ENCODE measurements at places on chromosomes 11 and 22. TPM values are rescaled to one million over a fixed set of nuclear protein-coding genes. Genes with fewer than 3 reads are reported as not detected.

Gene INS
- total RNA-seq: not detected

Gene ACR
- not detected for total RNA-seq

GRCh38 chr11:122069707-122070360 lies 46.2 kb downstream of the BLID start:
- peaks cover 48% of the 10 kb centered on the region for H3K4me1 ChIP-seq
- H3K27ac ChIP-seq: peak overlapping the region; percentile 83
- peak; percentile 61 for DNase-seq
- no peaks in the 10 kb centered on the region for H3K27me3 ChIP-seq

DNA sequence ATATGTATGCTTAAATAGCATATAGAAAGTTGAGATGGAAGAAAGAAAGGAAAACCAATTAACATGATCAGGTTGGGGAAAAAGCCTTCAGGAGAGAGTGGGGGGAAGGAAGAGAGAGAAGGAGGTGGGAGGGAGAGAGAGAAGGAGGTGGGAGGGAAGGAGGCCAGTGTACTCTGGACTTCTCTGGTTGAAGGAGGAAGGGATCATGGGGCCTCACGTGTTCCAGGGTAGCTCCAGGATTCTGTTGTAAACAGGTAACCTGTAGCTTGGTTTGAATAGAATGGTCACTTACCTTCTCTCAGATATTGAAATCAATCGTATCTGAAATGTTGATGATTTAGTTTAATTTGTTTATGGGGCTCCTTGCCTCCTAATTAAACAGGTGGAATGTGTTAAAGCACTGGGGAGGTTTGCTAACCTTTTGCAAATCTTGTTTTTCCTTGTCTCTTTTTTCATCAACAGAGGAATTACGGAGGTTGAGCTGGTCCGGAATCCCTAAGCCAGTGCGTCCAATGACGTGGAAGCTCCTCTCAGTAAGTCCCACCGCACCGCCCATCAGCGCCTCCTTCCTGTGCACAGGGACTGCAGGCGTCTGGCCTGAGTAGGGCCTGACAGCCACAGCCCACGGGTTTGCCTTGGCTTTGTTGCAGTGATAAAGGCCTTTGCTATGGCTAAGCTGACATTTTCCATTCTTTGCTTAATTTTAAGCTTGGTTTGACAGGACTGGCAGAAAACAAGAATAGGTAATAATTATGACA lies 115.9 kb downstream of the TBC1D22A start:
- H3K4me3 ChIP-seq: no peak overlapping the region
- H3K27me3 ChIP-seq: no peaks in the 10 kb centered on the region
- no peak overlapping the region for H3K27ac ChIP-seq
- no peak for DNase-seq

Gene RAB39A
- total RNA-seq: not detected

DNA sequence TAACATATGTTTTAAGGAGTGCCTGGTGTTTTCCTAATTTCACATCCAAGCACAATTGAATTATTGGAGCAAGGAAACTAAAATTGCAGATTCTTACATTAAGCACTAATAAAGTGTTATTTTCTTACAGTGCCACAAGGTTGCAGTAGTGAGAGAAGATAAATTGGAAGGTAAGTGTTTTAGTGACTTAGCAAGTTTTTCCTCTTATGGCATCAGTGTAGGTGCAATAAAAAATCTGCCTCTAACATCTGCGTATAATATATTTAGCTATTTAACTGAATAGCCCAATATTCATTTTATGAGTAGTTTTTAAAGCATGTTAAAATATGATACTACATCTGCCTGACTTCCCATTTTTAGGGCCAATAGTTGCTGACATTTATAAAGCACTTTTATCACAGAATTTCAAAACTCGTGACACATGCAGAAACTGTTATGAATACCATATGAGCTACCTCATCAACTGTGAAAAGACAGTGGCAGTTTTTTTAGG lies 19.0 kb downstream of the POLD3 start:
- H3K4me1 ChIP-seq: no peaks in the 10 kb centered on the region
- H3K36me3 ChIP-seq: peaks cover 6% of the 10 kb centered on the region
- H3K27me3 ChIP-seq: no peaks in the 10 kb centered on the region
- no peak overlapping the region for H3K4me3 ChIP-seq
- no peak overlapping the region for H3K27ac ChIP-seq

Gene TPBGL
- total RNA-seq: not detected

DNA sequence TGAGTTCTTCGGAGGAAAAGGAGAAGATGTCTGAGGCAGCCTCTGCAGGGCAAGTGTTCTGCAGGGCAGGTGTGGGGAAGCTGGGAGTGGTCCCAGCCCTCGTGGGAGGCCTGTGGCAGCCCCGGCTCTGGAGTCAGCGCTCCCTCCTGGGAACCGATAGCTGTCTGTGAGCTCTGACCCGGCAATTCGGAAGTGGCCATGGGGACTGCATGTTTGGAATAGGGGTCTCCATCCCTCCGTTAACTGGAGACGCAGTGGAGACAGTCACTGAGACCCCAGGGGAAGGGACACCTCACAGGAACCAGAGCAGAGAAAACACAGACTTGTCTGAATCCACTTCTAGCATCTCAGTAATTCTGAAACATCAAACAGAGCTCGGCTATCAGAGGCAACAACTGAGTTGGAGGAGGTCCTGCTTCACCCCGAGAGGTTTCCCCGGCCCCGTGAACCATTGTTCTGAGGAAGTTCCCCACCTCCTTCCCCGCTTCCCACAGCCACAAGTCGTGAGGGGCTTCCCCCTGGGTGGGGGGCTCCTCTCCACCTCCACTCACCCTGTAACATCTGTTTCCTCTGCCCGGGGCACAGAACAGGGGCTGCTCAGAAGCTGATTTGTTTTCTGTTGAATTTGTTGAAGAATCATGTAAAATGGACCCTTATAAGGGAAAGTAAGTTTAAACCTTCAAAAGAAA lies 99.6 kb downstream of the BRD1 start:
- H3K4me1 ChIP-seq: no peaks in the 10 kb centered on the region
- H3K27me3 ChIP-seq: peaks cover 51% of the 10 kb centered on the region
- no peaks in the 10 kb centered on the region for H3K36me3 ChIP-seq
- DNase-seq: no peak
- no peak overlapping the region for H3K27ac ChIP-seq

Gene SNX19
- total RNA-seq: 68.9 TPM

DNA sequence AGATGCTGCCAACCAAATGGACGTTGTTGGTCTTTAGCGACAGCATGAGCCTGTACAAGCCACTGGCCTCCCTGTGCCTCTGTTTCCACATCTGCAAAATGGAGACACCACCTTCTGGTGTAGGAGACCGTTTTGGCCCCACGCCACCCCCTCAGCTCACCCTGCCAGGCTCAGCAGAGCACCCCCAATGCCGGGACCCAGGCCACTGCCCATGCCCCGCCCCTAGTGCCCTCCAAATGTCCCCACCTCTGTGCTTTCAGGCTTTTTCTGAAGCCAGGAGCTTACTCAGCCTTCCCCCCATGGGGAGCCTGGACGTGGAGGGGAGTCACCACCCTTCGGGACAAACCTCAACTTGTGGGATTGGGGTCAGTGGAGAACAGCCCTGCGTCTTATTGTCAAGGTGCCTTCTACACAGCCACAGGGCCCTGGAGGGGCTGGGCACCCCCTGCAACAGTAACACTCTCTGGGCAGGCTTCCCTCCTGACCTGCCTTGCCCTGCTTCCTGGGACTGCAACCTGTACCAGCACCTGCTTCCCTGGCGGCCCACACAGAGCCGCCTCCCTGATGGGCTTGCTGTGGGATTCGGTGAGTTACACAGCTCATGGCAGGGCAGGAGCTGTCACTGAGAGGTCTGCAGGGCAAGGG lies 24.6 kb upstream of the RTL6 start:
- H3K27me3 ChIP-seq: no peaks in the 10 kb centered on the region
- no peaks in the 10 kb centered on the region for H3K36me3 ChIP-seq
- DNase-seq: no peak
